ENCODE measurements at places on chromosomes 3 and 15.

GRCh38 chr3:141429371-141430035 is 57.3 kb upstream of the RASA2 start:
- no peak for DNase-seq

- no peak for DNase-seq
Observed at GRCh38 chr3:14137004-14137403, 12.2 kb downstream of the TMEM43 start.

- DNase-seq: no peak
Observed at GRCh38 chr3:22982981-22983587, 220.0 kb upstream of the UBE2E2 start.

DNA sequence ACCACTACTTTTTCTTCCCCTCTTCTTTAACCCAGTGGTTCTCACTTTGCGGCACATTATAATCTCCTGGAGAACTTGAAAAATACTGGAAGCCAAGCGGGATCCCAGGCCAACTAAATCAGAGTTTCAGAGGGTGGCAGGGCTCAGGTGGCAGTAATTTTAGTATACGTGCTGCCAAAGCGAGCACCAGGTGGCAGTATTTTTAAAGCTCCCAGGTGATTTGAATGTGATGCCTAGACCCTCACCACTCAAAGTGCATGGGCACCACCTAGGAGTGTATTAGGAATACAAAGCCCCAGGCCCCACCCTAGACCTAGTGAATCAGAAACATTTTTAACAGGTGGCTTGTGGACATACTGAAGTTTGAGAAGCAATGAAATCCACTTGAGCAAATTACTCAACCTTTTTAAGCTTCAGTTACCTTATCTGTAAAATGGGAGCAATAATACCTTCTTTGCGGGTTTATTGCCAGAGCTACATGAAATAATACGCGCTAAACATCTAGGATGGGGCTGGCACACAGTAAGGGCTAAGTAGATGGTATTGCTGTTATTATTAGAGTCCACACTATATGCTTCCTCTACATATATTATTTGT is 8.3 kb downstream of the B3GALNT1 start:
- DNase-seq: no peak

DNA sequence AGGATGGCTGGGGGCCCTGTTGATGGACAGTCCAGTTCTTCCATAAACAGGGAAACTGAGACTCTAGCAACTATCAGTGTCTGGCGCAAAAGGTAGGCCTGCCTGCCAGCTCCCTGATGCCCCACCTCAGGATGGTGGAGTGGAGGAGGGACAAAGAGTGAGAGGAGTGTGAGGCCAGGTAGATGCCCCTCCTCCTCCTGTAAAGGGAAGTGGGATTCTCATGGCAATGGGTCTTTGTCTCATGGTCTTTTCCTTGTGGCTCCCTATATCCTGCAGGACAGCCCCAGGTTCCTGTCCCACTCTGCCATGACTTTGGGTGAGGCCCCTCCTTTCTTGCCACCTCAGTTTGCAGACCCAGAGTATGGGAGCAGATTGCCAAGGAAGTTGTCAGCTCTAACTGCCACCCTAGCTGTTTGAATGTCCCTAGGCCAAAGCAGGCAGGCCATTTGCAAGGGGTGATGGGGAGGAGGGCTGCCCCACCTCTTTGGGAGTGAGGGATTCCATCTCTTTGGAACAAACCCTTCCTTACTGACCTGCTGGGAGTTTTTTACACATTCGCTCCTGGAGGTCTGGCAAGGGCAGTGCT is 2.8 kb upstream of the DNAH1 start:
- DNase-seq: no peak

DNA sequence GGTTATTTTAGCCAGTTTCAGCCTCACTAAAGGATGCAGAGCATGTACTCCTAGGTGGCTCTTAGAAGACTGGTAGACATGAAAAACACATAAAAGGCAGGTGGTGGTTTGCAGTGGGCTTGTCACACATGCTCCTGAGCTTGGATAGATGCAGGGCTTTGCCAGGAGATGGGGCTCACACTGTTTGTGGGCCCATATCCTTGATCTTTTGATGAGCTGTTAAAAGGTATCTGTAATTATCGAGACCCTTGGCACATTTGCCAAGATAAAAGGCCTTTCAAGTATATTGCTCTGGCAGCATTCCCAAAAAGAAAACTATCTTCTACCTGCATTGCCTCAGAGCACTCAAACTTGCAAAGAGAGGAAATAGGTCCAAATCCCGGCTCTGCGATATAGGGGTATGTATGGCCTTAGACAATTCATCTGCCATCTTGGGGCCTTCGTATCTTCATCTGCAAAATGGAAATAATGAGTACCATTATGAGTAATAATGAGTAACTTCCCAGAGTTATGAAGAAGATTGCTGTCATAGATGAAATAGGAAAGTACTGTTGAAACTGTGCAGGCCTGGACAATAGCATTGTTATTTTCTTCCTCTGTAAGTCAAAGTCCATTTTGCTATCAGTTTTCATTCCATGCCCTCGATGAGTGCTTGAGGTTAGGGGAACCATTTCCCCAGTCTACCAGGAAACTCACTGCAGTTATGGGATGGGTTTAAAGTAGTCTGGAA is 172.7 kb downstream of the SYNPR start:
- no peak for DNase-seq

GRCh38 chr3:184805351-184806038 is 6.5 kb upstream of the VPS8 start:
- no peak for DNase-seq

GRCh38 chr15:75107908-75108838 is 84.8 kb downstream of the PPCDC start:
- DNase-seq: no peak

DNA sequence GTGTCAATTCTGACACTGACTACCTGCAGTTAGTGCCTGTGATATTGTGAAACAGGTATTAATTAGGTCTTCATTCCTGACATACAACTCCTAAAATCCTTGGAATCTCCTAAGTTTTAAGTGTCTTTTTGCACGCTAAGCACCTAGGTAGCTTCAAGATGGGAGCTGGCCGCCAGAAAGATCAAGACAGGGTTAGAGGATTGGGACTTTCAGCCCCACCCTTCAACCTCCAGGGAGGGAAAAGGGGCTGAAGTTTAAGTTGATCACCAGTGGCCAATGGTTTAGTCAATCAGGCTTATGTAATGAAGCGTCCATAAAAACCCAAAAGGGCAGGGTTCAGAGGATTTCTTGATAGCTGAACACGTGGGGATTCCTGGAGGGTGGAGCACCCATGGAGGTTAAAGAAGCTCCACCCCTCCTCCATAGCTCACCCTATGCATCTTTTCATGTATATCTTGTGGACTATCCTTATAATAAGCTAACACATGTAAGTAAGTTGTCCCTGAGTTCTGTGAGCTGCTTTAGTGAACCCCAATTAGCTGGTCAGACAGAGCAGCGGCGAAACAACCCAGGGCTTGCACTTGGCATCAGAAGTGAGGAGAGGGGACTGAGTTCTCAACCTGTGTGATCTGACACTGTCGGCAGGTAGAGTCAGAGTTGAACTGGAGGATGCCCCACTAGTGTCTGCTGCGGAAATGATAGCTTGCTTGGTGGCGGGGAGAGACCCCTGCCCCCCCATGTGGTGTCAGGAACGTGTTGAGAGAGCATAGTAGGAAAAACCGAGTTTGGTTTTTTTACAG is 12.8 kb upstream of the SRP14 start:
- DNase-seq: no peak

DNA sequence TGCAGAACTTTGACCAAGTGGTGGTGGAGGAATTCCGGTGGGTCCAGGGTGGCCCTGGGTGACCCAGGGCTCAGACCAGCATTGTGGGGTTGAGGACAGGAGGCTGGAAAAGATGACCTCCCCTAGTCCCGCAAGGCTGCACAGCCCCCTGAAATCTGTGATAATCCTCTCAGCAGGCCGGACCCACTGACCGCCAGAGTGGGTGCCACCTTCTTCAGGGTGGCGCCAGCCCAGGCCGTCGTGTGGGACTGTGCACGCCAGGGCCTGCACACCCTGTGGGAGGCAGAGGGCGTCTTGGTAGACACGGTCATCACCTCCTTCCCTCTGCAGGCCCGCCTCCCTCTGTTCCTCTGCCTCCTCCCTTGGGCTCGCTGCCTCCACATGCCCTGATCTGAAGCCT is 137.7 kb downstream of the TBC1D2B start:
- no peak for DNase-seq

DNA sequence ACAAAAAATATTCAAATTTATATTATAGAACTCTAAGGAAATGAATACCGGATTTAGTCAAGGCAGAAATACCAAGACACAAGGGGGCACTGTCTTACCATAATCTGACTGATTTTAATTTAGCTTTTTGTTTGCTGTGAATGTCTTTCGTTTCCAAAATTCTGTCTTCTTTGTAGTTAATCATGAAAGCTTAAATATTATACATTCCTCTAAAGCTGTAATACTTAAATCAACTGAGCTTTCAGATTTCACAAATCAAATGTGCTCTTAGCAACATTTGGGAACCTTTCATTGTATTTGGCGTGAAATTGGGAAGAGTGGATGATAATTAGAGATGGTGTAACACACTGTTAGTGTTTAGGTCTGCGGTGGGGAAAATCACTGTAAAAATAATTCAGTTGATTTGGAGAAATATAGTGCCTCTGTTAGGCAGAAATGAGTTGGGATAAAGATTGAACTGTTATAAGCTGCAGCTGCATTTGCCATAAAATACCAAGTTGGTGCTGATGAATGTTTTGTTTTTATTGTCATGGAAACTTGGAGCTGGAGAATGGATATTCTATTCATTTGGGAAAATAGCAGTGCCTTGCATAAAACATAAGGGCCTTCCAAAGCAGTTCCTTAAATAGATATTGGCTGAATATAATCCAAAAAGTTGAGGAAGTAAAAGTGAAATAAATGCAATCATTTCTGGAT is 228.2 kb downstream of the TCF12 start:
- peak; percentile 36 for DNase-seq

- DNase-seq: no peak
Observed at GRCh38 chr3:136882571-136882970, 20.6 kb downstream of the NCK1 start.

- DNase-seq: no peak
Observed at GRCh38 chr3:132645058-132645457, 14.6 kb downstream of the ACAD11 start.

DNA sequence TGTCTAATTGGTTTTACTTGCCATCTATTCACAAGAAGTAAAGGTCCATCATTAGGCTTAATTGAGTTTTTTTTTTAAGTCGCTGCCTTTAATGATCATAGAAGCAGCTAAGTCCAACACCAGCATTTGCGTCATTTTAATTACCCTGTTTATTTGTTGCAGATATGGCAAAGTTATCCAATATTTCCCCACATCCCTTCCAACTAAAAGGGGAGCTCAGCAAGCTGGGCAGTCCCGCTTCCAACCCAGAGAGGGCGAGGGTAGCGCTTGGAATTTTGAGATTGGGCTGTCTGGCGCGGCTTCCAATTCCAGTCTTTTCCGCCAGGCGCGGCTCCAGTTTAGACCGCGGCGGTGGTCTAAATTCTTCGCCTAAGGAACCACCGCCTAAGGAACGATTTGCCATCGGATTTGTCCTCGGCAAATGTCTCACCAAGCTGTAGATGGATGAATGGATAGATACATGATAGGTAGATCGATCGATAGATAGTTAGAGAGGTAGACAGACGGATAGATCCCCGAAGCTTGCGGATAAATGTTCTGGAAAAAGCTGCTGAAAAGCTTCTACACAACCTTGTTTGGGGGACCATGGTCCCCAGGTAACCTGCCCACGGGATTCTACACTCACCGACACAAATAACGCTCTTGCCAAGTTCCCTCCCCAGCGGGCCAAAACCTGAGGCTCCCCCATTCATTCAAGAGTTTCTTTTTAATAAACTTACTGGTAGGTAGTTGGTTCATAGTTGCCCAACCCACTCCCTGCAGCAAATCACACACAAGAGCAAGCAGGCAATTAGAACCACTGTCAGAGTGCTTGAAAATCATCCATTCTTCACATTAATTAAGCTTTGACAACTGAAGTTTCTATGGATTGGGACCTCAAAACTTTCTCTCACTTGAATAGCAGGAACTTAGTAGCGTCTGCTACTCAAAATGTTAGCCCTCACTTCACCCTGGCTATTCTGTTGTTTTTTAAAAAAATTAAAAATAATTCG is 49.1 kb downstream of the ZIC4 start:
- no peak for DNase-seq

- no peak for DNase-seq
Observed at GRCh38 chr15:26661748-26662147, 111.1 kb downstream of the GABRB3 start.

- DNase-seq: no peak
Observed at GRCh38 chr3:48555949-48556795, 431 bp downstream of the PFKFB4 start.

Data from NCI-H187 treated with DMSO at 0.1 percent for 48 hours (cell line).